Gastrocnemius medialis (tissue), 4 donors: ENCODE measurements at places on chromosomes 3 and 15. TPM values are rescaled to one million over a fixed set of nuclear protein-coding genes. Genes with fewer than 3 reads are reported as not detected.

- DNase-seq, result no peak
These were observed 12.6 kb upstream of the RNU6-1 start for GRCh38 chr15:67852418-67852817.

Gene ADAMTS7
- total RNA-seq, result 0.42 TPM

Gene CGNL1
- 0.19 TPM for total RNA-seq

DNA sequence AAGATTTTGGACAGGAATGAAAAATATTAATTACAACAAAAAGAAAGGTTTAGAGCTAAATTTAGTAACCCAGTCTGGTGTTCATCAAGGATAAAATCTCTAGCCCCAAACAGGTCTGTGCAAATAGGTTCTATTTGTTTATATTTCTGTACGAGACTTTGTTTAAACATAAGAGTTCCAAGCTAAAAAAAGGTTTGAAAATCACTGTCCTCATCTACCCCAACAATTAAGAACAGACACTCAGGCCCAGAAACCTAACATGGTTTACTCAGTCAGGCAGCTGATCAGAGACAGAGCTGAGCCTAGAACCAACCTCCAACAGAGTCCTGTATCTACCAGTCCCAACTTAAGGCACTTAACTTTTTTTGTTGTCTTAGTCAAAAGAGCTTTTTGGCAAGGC lies 49.3 kb downstream of the SNX4 start:
- DNase-seq, result no peak

DNA sequence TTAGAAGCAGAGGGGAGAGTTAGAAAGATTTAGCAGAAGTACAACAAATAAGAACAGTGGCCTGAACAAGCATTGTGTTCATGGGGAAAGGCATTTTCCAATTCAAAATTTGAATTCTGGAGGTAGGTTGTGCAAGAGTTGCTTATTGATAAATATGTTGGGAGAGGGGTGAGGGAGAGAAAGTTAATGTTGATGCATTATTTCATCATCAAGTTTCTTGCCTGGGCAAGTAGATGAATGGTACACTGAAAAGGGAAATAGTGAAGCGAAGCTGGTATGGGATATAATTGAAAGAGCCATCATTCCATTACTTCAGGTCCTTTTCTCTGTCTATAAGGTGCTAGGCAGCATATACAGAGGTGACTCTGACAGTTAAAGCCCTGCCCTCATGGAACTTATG lies 288.9 kb upstream of the GBE1 start:
- no peak for DNase-seq

DNA sequence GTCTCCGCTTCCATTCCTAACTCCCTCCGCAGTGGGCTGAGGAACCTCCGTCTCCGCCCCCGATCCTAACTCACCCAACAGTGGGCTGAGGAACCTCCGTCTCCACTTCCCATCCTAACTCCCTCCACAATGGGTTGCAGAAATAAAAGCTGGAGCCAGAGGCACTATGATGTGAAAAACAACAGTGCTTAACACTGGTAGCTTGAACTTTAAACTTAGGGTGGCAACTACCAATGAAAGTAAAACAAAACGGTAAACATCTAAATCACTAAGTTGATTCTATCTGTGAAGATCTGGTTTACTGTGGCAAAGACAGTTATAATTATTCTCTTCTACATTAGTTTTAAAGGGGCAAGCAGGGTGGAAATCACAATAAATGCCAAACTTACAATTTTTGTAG lies 25.9 kb upstream of the GP5 start:
- DNase-seq, result no peak
